GM04503 (cell line): ENCODE measurements at places on chromosomes 6 and 20.

DNA sequence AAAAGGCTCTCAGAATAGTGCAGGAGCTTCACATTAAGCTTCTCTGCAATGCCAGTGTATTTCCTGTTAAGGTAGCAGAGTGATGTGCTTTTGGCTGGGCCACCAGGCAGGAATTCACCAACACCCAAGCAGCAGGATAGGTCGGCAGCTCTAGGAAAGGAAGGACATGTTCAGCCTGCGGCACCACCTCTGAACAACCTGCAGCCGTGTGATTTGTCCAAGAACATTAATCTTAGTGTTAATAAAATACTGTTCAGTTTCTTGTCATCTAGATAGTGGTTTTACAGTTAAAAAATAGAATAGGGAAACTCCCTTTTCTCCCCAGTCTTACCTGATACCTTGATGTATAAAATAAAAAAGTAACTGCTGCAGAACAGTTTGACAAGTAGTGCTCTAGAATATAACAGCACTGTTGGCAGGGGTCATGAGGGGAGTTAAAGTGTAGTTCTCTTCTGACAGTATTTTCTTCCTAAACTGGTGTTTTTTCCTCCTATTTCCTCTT is 18.8 kb downstream of the ZNF292 start:
- no peak for DNase-seq

DNA sequence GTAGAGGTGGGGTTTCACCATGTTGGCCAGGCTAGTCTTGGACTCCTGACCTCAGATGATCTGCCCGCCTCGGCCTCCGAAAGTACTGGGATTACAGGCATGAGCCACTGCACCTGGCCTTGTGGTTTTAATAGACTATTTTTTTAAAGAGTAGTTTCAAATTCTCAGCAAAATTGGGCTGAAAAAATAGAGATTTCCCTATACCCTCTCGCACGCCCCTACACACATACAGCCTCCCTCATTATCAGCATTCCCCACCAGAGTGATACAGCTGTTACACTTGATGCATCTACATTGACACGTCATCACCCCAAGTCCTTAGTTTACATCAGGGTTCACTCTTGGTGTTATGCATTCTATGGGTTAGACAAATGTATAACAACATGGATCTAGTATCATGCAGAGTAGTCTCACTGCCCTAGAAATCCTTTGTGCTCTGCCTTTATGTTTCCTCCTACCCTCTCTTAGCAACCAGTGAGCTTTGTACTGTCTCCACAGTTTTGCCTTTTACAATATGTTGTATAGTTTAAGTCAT is 103.6 kb downstream of the CDYL start:
- DNase-seq, result no peak

GRCh38 chr6:15129887-15130286 is 116.0 kb upstream of the JARID2 start:
- DNase-seq, result no peak

GRCh38 chr6:110652520-110652919 is 162.7 kb downstream of the CDK19 start:
- no peak for DNase-seq

DNA sequence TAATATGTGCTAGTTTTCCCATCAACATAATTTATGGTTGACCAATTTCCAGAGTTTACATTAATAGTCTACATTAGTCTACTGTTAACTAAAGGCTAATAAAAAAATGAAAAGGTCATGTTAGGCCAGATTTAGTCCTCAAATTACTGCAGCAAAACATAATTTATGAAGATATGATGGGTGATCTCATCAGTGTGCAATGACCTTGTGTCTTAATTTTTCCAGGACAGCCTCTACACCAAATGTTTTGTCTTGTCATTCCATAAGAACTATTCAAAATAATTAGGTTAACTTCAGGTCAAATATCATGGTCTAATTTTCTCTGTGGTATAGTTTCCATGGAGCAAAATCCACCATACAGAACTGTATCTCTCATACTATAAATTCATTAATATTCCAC is 234.2 kb downstream of the COL12A1 start:
- DNase-seq, result peak; percentile 22

DNA sequence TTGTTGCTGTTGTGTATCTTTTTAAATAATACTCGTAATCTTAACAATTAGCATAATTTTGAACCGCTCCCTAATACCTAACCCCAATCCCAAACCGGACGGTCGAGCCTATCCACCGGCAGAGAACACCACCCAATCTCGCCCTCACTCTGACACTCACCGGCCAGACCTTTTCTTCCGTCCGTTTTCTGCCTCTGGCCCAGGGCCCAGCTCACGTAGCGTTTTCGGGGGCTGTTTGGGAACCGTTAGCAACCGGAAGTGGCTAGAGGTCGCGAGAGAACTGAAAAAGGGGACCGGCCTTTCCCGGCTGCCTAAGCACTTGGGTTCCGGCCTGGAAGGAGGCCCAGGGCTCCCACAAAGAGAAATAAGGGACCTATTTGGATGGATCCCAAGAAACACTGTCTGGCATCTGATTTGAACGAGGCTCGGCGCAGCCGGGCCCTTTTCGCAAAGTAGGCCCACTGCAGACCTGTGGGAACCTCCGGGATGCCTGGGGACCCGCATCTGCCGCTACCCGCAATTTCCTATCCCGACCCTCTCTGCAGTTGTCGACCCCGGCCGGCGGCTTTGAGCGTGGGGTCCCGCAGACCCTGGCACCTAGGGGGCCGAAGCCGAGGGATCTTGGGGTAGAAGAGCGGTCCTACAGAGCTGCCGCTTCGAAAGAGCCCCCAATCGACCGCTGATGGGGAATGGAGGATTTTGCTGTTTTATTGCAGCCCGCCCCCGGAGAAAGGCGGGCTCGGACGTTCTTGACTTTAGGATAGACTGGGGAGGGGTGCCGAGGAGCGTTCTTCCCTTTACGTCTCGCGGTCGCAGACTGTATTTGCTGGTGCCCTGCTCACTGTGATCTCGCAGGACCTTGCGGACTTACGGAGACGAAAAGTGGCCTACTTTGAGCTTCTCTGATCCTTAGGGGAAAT is 4.8 kb upstream of the ZKSCAN8 start:
- DNase-seq, result peak; percentile 78

DNA sequence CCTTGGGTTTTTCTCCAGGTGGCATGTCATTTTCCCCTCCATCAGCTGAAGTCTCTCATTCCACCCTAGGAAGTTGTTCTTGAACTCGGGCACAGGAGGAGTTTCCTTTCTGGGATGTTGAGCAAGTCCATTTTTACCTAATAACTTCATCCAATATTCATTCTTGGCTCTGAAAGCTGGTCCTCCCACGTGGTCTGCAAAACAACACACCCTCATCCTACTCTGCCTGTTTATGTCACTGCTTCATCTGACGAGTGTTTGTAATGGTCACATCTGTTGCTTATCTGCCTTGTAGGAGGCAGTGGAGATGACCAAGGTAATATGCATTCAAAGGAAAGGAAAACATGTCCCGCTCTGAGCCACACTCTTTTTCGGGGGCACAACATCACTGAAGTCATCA is 41.7 kb upstream of the AIG1 start:
- no peak for DNase-seq

DNA sequence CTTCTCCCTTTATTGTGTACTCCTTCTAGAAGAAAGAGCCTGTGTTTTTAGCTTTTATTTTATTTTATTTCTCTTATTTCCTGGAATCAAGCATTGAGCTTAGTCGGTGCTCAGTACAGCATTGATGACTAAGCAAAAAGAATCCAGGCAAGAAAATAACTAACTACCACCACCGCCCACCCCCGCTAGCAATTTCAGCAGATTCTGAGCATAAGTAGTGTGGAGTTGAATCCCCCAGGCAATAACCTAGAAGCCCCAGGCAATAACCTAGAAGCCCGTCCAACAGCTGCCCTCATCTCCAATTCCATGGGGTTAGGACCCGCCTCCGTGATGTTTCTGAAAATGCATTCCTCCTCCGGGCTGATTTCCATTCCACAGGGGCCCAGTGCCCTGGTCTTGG is 258.0 kb upstream of the TAB2 start:
- no peak for DNase-seq

DNA sequence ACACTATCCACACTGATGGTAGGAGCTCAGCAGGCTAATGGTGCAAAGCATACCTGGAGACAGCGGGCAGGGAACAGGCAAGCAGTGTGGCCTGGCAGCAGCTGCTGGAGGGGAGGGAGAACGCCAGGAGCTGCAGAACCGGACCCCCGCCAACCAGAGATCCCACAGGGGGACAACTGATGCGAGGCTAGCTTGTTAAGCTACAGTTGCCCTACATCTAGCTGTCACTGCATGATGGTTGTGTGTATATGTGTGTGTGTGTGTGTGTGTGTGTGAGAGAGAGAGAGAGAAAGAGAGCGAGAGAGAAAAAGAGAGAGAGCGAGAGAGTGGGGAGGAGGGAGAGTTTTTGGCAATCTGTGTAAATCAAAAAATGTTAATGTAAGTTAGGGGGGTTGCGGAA is 69.7 kb upstream of the NHSL1 start:
- no peak for DNase-seq

- DNase-seq, result no peak
Observed at GRCh38 chr20:45935416-45936046, 1.0 kb downstream of the PCIF1 start.

- DNase-seq, result no peak
Observed at GRCh38 chr6:128914051-128914450, 31.1 kb downstream of the LAMA2 start.

GRCh38 chr6:136921381-136921935 is 643 bp upstream of the SLC35D3 start:
- DNase-seq, result no peak

GRCh38 chr6:75349262-75349984 is 64.8 kb upstream of the TMEM30A start:
- no peak for DNase-seq

- no peak for DNase-seq
Observed at GRCh38 chr6:66435321-66435720, 728.3 kb upstream of the EYS start.

DNA sequence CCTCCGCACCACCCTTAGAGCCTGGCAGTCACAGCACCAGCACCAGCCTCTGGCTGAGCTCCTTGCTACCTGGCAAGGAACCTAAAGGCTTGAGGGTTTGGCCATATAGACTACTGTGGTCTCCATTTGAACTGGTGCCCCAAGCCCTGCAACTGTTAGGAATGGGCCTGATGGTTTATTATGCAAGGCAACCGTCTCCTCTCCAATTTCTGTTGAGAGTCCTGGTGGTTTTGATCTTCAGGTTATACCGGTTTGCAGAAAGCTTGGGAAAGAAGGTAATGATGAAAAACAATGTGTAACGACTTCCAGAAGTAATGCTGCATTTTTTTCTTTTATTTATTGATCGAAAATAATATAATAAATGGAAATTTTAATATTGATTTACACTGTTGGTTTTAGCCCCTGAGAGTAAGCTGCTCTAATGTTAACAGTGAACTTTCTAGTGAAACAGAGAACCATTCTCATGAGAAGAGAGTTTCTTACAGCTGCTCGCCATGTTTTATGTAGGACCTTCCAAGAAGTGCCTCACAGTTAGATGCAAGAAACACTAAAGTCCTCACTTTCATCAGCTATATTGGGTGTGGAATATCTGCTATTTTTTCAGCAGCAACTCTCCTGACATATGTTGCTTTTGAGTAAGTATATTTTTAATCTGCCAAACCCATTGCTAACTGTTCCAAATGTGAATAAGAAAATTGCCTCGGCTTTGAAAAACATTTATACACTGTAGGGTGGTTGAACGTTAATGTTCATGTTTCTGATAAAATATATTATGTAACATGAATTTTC is 112.8 kb downstream of the ADGRG6 start:
- no peak for DNase-seq

DNA sequence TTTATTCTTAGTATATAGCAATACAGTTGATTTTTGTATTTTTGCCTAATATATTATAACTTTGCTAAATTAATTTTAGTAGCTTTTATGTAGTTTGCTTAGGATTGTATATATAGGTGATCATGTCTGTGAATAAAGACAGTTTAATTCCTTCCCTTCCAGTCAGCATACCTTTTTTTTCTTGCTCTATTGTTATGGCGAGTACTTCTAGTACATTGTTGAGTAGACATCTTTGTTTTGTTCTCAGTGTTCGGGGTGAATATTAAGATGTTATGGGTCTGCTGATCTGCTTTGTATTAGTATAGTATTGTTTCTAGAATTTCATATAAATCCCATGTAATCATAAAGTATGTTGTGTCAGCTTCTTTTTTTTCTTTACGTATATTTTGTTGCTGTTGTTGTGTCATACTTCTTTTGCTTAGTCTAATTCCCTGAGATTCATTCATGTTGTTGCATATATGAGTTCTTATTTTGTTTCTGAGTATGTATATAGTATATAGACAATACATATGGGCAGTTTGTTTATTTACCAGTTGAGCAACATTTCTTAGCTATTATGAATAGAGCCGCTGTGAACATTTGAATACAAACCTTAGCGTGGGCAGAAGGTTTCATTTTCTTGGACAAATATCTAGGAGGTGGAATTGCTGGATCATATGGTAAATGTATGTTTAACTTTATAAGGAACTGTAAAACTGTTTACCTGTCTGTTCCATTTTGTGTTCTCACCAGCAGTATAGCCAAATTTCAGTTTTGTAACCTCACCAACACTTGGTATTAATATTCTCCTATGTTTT is 25.5 kb downstream of the NCOA3 start:
- DNase-seq, result no peak

- DNase-seq, result no peak
Observed at GRCh38 chr6:78511009-78511408, 356.3 kb upstream of the IRAK1BP1 start.

- DNase-seq, result no peak
Observed at GRCh38 chr6:127855542-127856159, 45.2 kb downstream of the THEMIS start.

GRCh38 chr6:21161707-21162106 is 431.8 kb upstream of the SOX4 start:
- DNase-seq, result no peak

GRCh38 chr6:43298565-43299337 is 691 bp downstream of the SLC22A7 start:
- DNase-seq, result no peak

GRCh38 chr6:5029609-5030008 is 25.8 kb upstream of the RPP40 start:
- DNase-seq, result no peak

GRCh38 chr6:49553384-49553783 is 2.9 kb downstream of the C6orf141 start:
- DNase-seq, result no peak

- no peak for DNase-seq
Observed at GRCh38 chr6:14540810-14541540, 423.4 kb downstream of the CD83 start.
